ENCODE measurements at places on chromosomes 12 and 14.
A peak's percentile ranks its signal among the peaks of the same experiment; 100 is the strongest.

DNA sequence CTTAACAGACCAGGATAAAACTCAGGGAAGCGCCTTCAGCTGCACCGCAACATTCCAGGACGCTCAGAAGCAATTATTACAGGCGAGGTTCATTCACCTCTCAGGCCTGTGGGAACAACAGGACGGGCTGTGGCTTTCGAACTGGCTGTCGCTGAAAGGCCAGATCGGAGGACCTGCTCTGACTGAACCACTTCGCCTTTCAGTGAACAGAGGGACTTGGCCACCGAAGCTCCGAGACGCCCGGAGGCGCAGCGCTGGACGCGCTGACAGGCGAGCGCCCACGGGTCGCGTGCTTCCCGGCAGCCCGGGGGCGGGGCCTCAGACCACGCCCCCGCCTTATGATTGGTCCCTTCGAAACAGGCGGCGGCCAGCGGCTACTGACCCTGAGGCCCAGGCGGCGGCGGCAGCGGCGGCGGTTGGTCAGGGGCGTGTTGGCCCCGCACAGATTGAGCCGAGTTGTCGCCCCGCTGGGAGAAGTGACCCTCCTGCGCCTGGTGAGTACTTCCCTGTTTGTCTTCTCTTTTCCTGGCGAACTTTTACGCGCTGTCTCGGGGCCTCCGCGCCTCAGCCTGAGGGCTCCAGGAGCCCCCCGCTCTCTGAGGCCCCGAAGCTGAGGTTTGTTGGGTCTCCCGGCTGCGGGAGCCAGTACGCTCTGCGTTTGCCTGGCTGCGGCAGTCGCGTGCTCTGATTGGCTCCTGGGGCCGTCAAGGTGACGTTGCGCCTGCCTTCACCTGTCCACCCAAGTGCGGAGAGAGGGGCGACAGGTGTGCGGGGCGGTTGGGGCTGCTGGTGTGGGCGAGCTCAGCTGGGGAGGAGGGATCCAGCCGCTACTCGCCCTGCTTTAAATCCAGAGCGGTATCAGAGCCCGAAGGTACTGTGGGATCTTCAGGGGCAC lies at the start of gene GAS2L3:
GAS2L3 (plus strand) TSS at position 393 of the 895 bp plus-strand sequence. CDS start 21,221 bp downstream, outside the sequence.
- DNase-seq, result peak; percentile 82

GRCh38 chr14:24264298-24264697 lies 1.3 kb upstream of the TGM1 start:
- DNase-seq, result no peak

DNA sequence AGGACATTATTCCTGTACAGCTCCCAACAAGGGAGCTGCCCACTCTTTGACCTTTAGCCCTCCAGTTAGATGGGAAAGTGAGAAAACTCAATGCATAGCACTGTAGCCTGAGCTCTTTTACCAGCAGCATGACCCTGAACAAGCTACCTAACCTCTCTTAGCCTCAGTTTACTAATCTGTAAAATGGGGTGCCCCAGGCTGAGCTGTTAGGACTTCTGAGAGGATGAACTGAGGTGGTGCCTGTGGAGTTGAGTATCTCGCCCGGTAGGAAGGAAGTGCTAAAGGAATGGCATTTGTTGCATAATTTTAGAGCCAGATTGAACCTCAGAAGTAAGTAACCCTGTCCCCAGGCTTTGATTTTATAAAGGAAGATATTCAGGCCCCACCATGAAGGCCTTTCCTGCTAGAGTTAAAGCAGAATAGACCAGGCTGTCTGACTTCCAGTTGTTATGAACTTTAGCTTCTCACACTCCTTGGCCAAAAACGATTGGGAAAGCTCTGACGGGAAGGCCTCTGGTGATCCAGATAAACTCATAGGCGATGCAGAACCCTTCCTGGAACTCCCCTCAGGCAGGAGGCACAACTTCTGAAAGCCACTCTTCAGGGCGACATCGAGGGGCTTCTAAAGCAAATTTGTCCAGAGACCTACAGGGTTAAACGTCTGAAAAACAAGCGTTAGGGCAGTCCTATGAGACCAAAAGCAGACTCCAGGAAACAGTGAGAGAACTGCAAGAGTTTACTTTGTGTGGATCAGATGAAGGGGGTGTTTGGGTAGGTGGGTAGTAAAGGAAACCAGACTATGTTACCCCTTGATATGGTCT lies 2.5 kb upstream of the SERPINA10 start:
- no peak for DNase-seq

DNA sequence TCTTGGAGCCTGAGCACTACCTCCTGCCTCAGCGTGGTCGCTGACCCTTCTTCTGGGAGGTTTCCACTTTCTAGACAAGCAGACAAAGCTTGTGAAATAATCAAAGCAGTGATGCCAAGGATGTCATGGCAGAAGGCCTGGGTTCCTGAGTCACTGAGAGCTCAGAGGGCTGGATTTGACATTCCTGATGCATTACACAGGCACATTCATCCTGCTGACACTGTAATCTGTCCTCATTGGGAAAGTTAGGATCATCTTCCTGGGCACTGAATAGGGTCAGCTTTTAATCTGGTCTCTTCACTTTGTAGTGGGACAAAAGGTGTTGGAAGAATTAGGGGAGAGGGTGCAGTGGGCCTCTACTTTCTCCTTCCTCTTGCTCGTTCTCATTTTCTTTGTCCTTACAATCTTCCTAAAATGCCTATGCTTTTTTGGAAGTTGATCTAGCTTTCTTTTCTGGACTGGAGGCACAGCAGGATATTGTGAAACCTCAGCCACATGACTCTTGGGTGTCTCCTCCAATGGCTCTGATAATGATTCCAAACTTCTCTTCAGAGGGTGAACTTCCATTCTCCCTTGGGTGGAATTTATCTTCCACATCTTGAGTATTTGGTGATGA lies 29.6 kb downstream of the EEA1 start:
- no peak for DNase-seq

- DNase-seq, result no peak
Observed at GRCh38 chr12:100716945-100717732, 77.4 kb upstream of the ANO4 start.

DNA sequence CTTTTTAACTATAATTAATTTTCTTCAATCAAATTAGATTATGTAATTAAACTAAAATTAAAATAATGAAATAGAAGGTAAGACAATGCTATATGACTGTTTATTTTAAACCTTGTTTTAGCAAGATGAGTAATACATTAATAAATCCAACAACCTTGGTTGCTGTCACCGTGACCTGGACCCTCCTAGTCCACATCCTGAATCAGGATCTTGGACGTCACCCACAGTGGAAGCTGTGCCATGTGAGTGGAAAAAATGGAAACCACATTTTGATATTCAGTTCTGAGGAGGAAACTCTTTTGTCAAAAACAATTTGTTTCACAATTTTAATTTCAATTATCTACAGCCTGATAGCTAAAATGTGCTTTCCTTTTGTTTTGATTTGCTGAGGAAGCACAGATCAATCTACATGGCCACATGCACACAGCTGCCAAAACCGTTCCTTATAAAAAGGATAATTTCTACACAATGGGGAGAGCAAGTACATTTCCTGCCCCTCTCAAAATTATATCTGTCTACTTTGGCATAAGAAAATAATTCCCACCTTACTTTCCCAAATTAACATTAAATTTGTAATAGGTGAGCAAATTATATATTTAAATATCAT lies 255.5 kb downstream of the RASSF9 start:
- no peak for DNase-seq

DNA sequence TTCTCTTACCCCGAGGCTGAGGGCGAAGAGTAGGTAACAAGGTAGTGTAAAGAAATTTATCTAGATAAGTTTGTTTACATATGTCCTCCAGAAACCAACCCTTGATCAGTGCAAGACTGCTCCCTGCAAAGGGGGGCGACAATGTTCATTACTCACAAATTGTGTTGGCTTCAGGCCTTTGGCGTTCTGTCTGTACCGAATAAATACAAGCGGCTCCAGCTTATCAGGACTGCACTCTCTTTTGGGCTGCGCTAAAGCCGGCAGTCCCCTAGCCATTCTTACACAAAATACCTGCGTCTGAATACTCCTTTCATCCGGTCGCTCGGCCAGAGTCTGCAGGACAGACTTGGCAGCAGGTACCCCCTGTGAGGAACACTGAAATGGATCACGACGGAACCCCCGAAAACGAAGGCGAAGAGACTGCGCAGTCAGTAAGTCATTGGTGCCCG lies 116.4 kb downstream of the PPHLN1 start:
- no peak for DNase-seq

DNA sequence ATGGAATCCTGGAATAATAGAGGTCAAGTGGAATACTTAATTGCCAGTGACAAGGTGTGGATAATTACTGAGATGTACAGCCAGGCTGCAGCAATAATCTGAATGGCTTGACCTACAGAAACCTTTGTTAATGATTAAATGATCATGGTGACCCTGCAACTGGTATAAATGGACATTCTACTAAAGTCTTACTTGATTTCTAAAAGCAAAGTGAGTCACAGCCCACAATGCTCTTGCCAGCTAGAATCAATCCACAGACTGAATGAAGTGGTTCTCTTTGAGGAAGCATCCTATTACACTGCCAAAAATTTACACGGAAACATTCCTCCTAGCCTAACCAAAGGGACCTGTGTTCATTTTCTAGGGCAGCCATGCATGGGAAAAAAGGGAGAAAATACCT lies 518.5 kb downstream of the SOX5 start:
- DNase-seq, result no peak

- DNase-seq, result no peak
Observed at GRCh38 chr14:61491876-61492434, 170.6 kb downstream of the PRKCH start.

DNA sequence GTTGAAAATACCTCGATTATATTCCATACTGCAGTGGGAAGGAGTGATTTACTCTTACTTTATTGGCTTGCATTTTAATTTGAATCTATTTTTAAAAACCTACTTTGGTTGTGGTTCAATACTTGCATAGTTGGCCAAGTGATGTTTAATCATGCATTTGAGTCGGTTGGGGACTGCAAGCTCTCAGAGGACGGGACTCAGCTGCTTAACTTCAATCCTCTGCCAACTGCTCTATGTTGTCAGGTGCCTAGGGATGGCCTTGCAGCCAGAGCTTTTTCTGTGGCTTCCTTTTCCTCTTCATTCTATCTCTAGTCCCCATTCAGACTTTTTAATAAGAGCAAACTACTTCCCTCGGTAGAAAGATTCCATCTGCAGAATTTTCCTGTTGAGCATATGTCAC lies 53.4 kb upstream of the KRR1 start:
- no peak for DNase-seq

DNA sequence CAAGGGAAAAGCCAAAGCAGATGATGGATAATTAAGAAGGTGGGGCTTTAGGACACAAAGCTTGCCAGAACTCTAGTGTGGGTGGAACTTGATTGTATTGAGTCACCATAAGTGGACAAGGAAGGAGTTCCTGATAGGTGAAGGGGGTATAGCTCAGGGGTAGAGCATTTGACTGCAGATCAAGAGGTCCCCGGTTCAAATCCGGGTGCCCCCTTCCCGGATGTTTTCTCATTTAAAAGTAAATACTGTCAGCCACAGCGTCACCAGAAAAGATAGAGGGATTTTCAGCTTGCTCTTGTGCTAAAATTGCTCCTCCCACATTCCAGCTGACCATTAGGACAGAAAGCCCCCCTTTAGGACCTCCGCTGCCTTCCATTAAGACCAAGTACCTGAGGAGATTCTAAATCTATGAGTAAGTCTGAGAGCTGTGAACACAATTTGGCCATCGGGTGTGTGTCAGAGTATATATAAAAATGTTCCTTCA lies 36.6 kb downstream of the DCAF4 start:
- peak; percentile 73 for DNase-seq

- DNase-seq, result no peak
Observed at GRCh38 chr12:13718271-13718670, 263.1 kb downstream of the GRIN2B start.

GRCh38 chr12:55847033-55847432 lies 4.3 kb upstream of the MMP19 start:
- DNase-seq, result no peak

DNA sequence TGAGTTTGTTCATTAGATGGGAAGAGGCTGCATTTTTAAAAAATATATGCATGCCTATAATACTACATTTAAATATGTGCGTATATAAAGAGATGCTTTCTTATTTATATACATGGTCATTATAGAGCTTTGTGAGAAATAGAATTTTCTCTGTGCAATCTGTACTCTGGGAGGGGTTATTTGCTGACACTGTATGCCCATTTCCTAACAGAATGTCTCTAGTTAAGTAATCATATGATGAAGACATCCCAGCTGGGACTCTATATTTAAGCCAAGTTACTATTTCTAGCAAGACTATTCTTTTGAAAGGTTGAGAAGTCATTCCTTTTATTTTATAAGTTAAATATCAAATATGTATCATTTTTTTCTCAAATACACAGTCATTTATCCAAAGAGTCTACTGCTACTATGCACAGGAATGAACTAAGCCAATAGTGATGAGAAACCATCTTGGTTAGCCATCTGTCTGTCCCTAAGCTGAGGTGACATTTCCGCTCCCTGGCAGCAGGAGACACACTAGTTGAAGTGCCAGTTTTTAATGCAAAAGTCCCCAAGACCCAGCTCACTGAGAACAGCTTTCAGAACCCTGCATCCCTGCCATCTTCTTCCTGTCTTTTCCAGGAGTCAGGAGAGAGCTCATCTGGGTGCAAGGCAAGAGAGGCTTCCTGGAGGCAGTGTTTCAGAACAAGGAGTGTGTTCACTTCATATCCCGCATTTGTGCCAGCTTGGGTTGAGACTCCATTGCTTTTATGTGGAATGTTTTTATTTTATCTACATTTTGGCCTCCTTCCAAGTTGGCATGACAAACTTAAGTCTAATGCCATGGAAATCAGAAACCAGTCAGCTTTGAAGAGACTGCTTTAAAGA lies 69.5 kb downstream of the TMEM132C start:
- no peak for DNase-seq

DNA sequence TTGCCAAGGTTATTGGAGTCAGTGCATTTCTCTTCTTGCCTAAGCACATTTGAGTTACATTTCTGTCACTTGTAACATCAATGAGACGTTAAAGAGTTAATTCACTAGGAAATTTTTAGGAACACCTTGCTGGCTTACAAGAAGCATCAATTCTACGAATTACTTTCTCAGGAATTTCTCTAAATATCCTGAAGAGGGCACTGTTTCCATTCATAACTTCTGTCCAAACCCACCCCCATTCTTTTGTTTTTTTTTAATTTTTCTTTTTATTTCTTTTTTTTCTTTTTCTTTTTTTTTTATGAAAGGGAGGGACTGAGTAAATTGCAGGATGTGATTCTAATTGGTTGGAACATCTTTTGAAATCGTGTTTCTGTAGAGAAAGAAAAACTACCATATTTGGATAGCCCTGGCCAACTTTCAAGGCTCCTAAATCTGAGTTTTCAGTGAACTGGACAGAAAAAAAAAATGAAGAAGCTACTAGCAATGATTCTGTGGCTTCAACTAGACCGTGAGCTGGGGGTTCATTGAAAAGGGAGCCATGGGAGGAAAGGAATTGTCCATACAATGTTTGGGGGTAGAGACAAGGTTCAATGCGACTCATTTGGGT lies 285.3 kb downstream of the DAD1 start:
- peak; percentile 3 for DNase-seq

DNA sequence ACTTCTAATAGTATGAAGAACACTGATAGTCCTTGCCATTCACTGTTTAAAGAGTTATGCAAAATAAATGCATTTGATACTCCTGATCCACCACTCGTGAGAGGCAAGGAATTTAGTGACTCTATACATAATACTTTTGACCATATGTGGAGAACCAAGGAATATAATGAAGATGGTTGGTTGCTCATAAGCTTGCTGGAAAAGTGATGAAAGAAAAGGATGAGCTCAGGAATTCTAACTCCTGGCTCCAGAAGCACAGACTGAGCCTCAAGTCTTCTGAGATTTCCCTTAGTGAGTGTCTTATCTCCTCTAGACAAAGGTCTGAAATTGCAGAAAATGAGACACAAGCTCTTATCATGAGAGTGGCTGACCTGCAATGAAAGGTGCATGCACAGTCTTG lies 57.1 kb upstream of the KRAS start:
- no peak for DNase-seq

GRCh38 chr12:66020481-66020880 lies 110.1 kb downstream of the LLPH start:
- no peak for DNase-seq
